ENCODE measurements at places on chromosomes 5 and 9.

DNA sequence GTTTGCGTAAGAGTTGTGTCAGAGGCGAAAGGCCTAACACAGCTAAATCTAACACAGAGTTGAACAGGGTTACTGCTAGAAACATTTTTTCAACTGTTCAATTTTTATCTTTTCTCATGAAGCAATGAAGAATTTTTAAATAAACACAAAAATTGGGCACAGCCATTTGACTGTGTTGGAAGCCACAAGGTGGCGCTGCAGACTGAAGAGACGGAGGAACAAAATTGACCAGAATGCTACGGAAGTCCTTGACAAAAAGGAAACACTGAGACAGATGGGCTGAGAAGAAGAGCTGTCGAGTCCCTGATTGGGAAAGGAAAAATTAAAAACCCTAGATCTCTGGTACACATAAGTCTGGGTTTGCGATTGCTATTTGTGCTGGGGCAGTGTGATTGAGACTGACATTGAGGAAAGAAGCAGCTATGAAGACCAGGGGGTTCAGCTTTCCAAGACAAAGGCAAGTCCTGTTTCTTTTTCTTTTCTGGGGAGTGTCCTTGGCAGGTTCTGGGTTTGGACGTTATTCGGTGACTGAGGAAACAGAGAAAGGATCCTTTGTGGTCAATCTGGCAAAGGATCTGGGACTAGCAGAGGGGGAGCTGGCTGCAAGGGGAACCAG, at the start of gene PCDHB9:
Gene PCDHB9 (plus strand): TSS at position 265 of the 616 bp plus-strand sequence. CDS start 158 bp downstream, at position 423.
- DNase-seq = no peak

GRCh38 chr5:147737921-147738320, 44.6 kb downstream of the JAKMIP2 start:
- peak; percentile 26 for DNase-seq

DNA sequence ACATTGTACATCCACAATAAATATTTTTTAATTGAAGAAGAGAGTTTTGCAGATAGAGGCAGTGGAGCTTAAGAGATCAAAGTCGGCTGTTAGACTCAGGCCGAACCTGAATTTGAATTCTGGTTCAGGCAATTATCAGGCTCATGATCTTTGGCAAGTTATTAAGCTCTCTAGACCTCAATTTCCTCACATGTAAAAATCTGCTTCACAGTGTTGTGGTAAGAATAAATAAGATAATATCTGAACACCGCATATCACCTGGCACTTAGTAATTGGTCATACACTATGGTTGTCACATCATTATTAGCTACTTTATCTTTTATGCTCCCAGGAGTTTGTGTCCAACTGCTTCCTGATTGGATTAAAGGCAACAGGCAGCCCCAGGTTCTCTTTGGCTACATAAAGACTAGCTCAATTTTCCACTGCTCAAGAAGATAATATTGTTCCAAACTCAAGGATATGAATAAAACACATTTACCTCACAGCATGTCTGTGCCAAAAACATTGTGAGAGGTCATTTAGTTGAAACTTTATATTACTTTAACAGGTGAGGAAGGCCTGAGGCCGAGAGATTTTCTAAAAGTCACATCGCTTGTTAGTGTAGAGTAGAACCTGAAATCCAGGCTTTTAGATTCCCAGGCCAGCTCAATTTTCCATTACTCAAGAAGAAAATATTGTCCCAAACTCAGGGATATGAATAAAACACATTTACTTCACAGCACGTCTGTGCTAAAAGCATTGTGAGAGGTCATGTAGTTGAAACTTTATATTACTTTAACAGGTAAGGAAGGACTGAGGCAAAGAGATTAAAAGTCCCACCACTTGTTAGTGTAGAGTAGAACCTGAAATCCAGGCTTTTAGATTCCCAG, 289.2 kb upstream of the PTGER4 start:
- DNase-seq = no peak

DNA sequence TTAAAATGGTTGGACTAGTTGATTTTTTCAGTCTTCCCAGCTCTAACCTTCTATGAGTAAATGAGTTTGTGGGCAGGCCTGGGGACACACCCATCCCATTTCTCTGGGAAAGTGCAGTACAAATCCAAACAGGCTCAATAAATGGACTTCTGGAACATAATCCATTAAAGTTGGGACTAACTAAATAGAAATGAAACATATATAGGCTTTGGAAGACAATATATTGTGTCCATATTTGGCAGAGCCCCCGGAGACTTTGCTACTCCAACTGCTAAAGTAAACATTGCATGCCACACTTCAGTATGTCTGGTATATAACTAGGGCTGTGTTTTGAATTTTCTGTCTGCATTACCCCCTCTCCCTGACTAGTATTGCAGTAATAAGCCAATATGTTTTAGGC, 191.4 kb upstream of the DAB2 start:
- DNase-seq = no peak

DNA sequence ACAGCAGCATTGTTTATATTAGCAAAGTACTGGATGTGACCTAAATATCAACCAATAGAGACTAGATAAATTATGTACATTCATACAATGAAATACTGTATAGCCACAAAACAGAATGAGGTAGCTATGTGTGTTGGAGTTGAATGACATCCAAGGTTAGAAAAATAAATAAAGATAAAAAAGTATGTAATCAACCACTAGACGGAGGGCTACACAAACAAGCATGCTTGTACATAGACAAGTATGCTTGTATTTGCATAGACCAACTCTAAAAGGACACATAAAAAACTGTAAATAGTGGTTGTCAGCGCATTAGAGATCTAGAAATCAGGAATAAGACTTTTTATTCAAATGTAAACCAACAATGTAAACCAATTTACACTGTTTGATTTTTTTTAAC, 3.0 kb downstream of the FEM1C start:
- no peak for DNase-seq

- no peak for DNase-seq
Measured at GRCh38 chr5:137114529-137114928, 384.6 kb downstream of the SPOCK1 start.

DNA sequence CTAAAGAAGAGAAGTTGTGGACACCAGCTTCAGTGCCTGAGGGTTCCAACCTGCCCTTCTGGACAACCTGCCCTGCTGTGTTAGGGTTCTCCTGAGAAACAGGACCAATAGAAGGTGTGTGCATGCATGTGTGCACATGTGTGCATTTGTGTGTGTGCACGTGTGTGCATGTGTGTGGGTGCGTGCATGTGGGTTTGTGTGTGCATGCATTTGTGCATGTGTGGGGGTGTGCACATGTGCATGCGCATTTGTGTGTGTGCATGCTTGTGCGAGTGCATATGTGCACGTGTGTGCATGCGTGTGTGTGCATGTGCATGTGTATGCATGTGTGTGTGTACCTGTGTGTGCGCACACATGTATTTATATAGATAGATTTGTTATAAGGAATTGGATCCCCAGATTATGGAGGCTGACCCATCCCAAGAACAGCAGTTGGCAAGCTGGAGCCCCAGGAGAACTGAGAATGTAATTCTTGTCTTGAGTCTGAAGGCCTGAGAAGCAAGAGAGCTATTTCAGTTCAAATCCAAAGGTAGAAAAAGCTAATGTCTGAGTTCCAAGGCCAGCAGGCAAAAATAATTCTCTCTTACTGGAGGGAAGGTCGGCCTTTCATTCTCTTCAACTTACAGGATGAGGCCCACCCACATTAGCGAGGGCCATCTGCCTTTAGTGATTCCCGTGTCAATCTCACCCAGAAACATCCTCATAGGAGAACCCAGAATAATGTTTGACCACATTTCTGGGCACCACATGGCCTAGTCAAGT, 62.9 kb upstream of the SYNPO start:
- DNase-seq = no peak

- no peak for DNase-seq
Measured at GRCh38 chr5:96000308-96000707, 38.7 kb upstream of the ELL2 start.

- DNase-seq = no peak
Measured at GRCh38 chr5:72681781-72682180, 134.7 kb upstream of the TNPO1 start.

- DNase-seq = no peak
Measured at GRCh38 chr9:22203371-22204138, 194.4 kb upstream of the CDKN2B start.

DNA sequence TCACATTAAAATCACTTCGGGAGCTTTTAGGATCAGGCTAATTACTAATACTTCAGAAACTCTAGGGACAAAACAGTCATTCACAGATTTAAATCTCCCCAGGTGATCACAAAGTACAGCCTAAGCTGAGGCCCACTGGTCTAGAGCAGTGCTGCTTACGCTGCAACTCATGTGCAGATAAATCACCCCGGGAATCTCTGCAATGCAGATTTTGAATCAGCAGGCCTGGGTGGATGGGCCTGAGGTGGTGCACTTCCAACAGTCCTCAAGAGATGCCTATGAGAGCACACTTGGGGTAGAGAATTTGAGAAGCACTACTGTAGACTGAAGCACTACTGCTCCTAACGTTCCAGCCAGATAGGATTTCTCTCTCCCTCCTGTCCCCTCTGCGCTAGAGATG, 28.4 kb downstream of the CSF1R start:
- DNase-seq = no peak

DNA sequence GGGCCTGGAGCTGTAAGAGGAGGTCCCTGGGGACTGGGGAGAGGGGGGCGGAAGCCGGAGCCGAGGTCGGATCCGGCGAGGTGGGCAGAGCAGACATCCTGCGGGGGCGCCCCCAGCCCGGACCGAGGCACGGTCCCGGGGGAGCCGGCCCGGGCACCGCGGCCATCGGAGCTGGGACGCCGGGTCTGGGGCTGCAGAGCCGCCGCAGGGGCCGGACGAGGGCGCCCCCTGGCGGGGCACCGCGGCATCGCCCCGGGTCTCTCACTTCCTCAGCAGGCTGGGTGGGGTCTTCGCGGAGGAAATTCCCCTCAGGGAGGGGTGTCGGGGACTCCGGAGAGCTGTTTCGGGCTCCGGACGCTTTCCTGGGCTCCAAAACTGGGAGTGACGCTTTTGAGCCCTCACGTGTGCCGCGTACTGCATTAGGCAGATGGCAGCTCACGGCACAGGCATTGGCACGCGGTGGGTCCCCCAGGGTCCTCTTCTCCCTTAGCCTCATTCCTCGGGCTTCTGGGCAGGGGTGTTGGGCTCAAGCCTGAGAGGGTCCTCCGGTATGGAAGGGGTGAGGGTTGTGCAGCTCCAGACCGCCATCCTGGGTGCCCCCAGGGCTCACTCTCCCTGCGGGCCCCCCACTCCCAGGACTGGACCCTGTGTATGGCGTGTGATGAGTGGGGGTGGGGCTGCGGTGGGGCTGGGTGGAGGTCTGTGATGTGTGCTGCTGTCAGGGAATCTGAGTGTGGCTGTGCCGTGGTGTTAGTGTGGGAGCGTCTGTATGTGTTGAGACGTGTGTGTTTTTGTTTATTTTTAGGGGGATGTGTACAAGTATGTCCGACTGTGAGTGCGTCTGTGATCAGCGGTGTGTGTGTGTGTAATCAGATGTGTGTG, 29.6 kb downstream of the LHX2 start:
- no peak for DNase-seq

All from SHP77 (cell line).